ENCODE measurements at places on chromosomes 4 and X.

GRCh38 chrX:48883729-48884128 lies 13.8 kb downstream of the TIMM17B start:
- no peak for DNase-seq

GRCh38 chr4:4308800-4309441 lies 18.9 kb downstream of the ZBTB49 start:
- DNase-seq, result no peak

- DNase-seq, result no peak
Measured at GRCh38 chr4:16237715-16238114, 11.4 kb upstream of the TAPT1 start.

DNA sequence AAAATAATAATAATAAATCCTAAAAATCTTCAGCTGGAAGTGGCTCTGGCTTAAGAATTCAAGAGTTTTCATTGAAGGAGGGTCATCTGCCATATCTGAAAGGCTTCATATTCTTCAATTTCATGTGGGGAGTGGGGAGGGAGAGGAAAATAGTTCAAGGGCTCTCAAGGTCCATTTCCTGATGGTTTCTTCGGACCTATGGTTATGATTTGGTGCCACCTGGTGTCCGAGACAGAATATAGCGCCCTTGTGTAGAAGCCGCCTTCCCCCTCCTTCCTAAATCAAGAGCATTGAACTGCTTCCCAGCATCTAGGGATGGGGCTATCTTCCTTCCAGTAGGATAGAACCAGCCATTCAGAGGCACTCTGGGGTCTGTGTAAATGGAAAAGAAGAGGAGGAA lies 34.3 kb downstream of the NLGN3 start:
- DNase-seq, result no peak

- DNase-seq, result no peak
Measured at GRCh38 chr4:74503580-74503979, 58.6 kb downstream of the AREG start.

DNA sequence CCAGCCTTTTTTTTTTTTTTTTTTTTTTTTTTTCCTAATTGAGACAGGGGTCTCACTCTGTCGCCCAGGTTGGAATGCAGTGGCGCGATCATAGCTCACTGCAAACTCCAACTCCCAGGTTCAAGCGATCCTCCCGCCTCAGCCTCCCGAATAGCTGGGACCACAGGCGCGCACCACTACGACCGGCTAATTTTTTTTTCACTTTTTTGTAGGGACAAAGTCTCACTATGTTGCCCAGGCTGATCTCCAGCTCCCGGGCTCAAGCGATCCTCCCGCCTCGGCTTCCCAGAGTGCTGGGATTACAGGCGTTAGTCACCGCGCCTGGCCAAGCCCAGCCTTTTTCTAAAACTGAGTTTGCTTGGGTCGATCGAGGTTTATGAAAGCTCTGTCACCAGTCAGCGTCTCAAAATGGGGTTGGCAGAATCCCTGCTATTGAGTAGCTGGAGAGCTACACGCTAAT lies 1.3 kb upstream of the OTUD5 start:
- no peak for DNase-seq

DNA sequence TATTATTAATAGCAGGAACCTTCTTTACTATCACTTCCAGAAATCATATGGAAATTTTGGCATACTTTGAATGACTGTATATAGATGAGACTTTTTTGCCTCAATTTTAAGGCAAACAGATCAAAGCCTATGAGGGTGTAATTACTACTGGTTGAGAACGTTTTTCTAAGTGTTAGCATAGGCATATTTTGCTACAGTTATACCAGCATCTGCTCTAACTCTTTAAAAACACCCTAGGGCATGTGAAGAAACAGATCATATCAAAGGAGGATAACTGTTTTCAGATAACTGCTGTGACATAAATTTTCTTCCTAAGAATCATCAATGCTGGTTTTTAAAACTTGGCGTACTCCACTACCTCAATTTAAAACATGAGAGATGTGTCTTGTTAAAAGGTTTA lies 1155.3 kb downstream of the FSTL5 start:
- DNase-seq, result no peak

DNA sequence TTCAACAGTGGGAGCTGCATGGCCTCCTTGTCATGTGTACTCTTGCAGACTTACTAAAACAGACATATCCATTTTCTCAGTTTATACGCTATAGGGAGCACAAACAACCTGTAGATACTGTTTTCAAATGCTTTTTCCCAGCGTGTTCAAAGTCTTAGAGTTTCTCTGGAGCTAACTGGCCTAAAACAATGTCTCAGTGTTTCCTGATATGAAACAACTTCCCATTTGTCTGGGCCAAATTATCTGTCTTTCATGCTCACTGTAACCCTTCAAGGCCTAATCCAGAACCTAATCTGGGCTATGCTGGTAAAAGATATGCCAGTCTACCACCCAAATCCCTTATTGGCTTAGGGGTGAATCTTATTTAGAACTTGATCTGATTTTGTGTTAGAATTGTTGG lies 38.8 kb downstream of the RAB40A start:
- no peak for DNase-seq

DNA sequence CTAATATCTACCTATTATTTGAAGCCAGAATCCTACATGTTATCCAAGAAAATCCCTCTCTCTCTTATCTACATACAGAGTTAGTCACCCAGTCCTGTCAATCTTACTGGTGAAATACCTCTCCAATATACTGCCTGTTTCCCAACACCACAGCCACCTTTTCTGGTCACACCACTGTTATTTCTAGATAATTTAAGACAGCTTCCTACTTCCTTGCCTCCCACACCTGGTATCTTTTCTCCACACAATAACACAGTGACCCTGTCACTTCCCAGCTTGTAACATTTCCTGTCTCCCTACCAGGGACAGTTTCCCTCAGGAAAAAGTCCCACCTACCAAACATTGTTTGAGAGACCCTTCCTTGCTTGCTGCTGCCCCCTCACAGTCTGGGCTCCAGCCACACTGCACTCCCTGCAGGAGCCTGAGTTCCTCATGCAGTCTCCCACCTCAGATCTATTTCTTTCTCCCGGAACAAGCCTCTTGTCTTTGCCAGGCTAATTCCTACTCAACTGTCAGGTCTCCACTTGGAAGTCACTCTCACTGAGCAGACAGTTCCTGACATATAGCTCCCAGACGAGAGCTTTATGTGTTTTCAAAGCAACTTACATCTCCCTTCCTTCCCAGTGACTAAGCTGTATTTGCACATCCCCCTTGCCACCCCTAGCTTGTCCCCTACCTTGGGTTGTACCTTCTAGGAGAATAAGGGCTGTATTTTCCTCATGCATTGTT lies 73.6 kb upstream of the QRFPR start:
- DNase-seq, result no peak

DNA sequence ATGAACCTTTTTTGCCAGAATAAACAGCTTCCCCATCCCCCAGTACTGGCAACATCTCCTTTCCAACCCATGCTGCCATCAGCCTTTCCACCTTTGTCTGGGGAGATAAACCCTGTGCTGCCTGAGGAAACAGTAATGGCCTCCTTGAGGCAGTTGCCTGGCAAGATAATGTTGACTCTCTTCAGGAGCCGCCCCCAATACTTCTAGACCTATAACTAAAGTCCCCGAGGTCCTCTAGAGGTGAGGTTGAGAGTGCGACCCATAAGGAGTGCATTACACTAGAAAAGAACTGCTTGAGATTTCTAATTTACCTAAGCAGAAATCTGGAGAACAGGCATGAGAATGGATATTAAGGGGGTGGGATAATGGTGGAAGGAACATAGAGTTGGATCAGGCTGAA lies 963.2 kb upstream of the PCDH7 start:
- no peak for DNase-seq

DNA sequence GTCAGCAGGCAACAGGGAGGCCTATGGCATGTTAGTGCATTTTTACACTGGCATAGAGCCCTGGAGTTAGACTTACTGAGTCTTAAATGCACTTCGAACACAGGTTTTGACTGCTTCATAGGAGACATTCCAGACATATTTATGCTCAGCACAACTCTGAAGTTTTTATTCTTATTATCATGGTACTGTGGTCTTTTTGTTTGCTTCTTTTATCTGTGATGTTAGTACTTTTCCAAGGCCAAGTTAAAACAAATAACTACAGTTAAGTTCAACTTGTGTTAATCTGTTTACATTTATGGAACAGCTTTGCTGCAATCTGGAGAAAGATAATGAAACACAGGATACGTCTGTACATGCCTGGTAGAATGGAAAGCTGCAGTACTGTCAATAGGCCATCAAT lies 76.5 kb downstream of the COL4A5 start:
- no peak for DNase-seq

GRCh38 chrX:84729809-84730208 lies 227.6 kb upstream of the HDX start:
- DNase-seq, result peak; percentile 1

- no peak for DNase-seq
Measured at GRCh38 chr4:119906277-119906676, 160.4 kb downstream of the MAD2L1 start.

DNA sequence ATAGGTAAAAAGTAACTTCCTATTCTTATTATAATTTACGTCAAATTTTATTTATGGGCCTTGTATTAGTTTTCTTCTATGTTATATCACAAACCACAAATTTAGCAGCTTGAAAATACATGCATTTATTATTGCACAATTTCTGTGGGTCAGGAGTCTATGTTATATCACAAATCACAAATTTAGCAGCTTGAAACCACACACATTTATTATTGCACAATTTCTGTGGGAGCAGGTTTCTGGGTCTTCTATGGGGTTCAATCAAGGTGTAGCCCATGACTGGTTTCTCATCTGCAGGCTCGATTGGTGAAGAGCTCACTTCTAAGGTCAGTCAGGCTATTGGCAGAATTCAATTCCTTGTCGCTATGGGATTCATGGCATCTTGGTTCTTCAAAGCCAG lies 332.7 kb upstream of the HAND2 start:
- no peak for DNase-seq

DNA sequence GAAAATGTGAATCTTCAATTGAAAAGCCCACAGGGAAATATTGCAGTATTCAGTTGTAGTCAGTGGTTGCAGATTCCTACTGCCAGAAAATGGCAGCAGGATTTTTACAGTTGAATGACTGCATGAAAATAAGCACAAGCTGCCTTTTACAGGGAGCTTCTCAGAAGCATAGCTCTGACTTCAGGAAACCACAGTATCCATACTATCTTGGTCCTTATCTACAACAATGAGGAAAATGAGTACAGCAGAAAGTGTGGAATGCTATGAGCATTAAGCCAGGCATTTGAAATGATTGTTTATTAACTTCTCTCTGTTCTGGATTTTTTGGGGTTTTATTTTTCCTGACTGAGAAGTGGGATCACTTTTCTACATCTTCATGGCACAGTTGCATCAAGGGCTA lies 34.6 kb upstream of the PRRG1 start:
- no peak for DNase-seq

- DNase-seq, result no peak
Measured at GRCh38 chr4:123397144-123398065, 810 bp downstream of the SPRY1 start.

- no peak for DNase-seq
Measured at GRCh38 chrX:8668813-8669212, 63.1 kb downstream of the ANOS1 start.

- DNase-seq, result no peak
Measured at GRCh38 chr4:101864660-101865059, 74.1 kb downstream of the BANK1 start.

GRCh38 chr4:84639145-84639544 lies 56.2 kb downstream of the CDS1 start:
- DNase-seq, result no peak

DNA sequence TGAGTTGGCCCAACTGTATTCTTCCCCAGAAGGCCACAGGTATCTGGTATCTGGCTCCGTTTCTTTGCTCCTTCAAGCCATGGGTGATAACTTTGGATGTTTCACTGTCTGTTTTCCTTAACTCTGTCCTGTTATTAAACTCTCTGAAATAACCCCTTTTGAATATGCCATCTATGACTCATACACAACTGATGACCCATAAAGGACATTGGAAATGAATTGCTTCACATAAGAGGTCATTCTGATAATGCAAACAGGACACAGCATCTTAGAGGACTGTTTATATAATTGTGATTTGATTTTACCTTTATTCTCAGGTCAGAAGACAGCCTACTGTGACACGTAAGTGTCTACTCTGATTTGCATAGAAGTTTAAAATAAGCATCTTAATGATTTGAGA lies 227.7 kb downstream of the VEGFC start:
- DNase-seq, result no peak

DNA sequence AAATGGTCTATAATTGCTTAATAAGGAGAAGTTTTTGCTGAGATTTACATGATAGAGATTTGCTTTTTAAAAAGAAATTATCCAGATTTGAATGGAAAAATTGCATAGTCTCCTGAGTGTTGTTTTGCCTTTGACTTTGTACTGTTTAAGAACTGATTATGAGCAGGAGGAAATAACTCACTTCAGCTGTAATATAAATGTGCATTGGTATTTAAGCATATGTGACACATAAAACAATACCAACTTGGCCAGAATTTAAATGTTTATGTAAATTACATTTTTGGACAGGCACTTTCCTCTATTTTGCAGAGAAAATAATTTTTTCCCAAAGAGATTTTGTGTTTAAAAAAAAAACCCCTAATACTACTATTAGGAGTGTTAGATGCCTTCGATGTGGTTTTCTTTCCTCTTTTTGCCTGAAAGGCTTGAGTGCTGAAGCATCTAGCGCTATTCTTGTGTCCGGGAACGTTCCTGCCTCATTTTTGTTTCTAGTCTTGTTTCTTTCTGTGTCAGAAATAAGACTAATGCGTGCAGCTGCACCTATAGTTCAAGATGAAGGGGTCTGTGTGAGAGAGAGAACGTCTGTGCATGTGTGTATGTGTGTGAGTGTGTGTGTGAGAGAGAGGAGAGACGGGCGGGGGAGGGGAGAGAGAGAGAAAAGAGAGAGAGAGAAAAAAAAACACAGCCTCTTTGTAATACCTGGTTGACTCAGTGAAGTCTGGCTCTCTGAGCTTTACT lies 60.8 kb downstream of the TBL1X start:
- no peak for DNase-seq

- DNase-seq, result no peak
Measured at GRCh38 chr4:174449944-174450785, 72.1 kb downstream of the HPGD start.

DNA sequence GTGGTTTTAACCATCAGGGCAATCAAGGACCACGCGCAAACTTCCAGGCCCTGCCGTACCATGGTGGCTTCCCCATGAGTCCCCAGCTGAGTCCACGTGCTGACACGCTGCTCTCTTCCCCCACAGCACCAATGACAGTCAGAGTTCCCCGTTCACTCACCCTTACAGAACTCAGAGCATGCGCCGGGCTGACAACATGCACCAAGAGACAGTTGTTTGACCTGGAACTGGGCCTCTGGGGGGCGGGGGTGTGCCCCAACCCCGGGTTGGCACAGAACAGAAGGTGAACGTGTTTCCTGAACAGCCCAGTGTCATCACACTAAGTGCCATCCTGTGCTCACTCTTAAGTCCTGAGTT lies 29.4 kb downstream of the IRF2 start:
- no peak for DNase-seq

- DNase-seq, result no peak
Measured at GRCh38 chr4:64718091-64718490, 308.8 kb upstream of the TECRL start.

GRCh38 chrX:46683048-46683447 lies 75.9 kb downstream of the SLC9A7 start:
- no peak for DNase-seq

- no peak for DNase-seq
Measured at GRCh38 chr4:15659768-15660570, 4.8 kb upstream of the FBXL5 start.

- DNase-seq, result no peak
Measured at GRCh38 chr4:89486042-89486441, 178.4 kb upstream of the GPRIN3 start.

GRCh38 chr4:76061982-76062381 lies 12.5 kb upstream of the ART3 start:
- DNase-seq, result no peak

GRCh38 chr4:31114816-31115215 lies 394.6 kb downstream of the PCDH7 start:
- no peak for DNase-seq

Measured in GM12891 (cell line).